Activated T-helper 1 cell treated with anti-CD3 and anti-CD28 coated beads, Interleukin-2, amount 50 U/mL, for 16 hours (primary cell): ENCODE measurements at places on chromosomes 13 and 19.

GRCh38 chr13:43911871-43912270 is 32.2 kb downstream of the LACC1 start:
- DNase-seq, result no peak

GRCh38 chr13:50511877-50512341 is 331.6 kb downstream of the DLEU7 start:
- DNase-seq, result no peak

- no peak for DNase-seq
These were observed 149.0 kb downstream of the TEX29 start for GRCh38 chr13:111469450-111469849.

DNA sequence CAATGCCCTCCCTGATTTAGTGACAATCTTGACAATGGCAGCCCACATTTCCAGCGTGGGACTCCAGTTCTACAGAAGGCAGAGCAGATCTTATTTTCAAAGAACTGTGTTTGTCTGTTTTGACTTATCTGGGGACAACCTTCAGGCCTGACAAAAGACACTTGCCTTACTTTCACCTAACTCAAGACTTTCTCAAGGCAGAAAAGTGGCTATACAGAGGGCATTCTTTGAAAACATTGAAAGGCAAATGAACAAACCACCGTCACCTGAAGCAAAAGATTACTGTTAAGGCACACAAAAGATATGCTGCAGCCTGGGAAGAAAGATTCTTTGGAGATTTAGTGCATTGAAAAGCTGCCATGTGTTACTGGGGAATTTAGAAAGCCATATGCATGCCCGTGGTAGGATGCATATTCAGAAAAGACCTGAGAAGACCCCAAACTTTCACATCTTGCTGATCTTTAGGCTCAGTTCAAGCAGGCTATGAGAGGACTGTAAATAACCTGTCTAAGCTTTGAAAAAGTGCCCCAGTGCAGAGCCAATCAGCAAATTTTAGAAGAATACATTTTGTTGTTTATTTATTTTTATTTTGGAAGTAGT is 82.8 kb downstream of the TSC22D1 start:
- DNase-seq, result no peak

DNA sequence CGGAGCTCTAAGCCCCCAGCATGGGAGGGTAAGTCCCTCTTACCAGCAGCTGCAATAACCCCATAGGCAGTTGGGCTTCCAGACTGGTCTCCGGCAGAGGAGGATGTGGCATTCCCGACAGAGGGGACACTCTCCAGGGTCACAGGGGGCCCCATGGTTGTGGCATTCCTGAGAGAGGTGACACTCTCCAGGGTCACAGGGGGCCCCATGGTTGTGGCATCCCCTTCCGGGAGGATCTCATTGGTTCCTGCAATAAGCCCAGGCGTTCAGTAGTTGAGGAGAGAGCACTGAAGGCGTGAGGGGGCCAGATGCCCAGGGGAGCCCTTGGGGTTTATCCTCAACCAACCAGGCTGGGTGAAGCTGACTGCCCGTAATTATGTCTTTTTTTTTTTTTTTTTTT is 5.4 kb downstream of the CD320 start:
- no peak for DNase-seq

DNA sequence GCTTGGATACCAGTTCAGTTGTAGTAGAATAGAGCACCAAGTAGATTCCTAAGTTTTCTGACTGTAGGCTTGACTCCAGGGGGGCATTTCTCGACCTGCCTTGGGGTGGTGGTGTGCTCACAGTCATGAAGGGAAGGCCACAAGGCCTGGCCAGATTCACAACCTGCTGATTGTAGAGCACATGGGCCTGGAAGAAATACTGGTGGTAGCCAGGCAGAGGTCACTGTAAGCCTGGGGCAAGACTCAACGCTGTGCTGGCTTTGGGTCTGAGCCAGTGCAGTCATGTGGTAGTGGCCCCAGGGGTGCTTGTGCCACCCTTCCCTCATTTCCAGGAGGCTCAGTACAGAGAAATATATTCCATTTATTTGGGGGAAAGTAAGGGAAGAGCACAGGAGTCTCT is 832.3 kb upstream of the SLC10A2 start:
- DNase-seq, result no peak

GRCh38 chr13:112690283-112690929 is 568 bp downstream of the ATP11A start:
- no peak for DNase-seq

DNA sequence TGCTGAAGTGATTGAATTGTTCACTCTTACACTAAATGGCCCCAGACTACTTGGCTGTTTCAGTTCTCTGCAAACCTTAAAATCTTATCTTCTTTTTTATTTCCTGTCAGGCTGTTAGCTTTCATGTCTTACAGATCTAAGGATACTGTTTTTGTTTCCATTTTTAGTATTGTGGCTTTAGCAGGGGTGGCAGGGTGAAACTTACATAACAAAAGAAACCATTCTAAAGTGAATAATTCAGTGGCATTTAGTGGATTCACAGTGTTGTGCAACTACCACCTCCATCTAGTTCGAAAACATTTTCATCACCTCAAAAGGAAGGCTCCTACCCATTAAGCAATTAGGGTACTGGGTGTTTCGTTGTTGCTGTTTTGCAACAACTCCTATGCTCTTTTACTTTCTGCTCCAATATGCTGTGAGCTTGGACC is 19.8 kb downstream of the TMEM272 start:
- DNase-seq, result no peak

DNA sequence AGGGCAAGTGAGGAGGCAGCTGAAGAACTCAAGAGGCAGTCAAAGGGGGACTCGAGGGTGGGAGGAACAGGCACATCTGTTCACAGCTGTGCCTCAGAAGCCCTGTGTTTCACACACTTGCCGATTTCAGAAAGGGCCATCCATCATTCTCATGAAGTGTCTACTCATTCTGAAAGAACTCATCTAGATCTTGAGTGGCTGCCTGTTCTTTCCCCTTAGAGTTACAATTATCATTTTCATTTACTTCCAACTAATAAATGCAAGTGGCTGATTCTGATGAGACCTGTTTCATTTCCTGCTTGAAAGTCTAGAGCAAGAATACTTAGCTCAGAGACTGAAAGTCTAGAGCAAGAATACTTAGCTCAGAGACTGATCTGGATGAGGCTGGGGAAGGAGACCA is 1145.1 kb downstream of the UQCRFS1 start:
- no peak for DNase-seq

DNA sequence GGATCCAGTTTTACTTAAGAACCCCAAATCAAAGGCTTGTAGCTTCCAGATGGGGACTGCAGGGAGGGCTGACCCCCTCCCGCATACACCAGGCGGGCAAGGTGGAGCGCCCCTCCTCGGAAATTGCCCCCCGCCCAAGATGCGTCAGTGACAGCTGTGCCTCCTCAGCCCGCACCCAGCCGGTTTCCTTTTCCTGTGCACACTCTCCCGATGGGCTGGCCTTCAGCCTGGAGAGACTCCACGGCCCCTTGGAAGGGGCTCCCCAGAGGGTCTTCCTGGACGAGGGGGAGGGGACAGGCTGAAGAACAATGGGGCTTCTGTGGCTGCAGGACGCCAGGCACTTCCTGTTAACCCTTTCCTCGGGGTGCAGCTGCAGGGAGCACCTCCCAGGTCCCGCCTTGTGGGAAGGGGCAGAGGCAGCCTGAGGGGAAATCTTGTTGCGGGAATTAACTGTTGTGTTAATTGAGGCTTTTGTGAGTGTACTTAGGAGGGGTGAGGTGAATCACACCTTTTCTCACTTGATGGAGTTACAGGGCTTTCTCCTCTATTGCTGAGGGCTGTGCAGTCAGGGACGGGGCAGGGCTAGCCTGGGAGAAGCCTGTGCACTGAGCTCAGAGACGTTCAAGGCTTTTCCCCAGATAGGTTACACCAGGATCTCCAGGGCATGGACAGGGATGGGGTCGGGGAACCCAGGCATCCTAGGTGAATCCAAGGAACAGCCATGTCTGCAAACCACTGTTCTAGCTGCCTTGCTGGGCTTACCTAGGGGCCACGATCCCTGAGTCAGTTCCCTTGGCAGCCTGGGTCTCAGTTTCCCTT is 14.3 kb downstream of the IER2 start:
- no peak for DNase-seq
